Mucosa of descending colon (tissue), 3 donors: ENCODE measurements at places on chromosomes 2 and 18.

- DNase-seq, result peak; percentile 94
Observed at GRCh38 chr2:231795525-231796327, 9.5 kb downstream of the COPS7B start.

DNA sequence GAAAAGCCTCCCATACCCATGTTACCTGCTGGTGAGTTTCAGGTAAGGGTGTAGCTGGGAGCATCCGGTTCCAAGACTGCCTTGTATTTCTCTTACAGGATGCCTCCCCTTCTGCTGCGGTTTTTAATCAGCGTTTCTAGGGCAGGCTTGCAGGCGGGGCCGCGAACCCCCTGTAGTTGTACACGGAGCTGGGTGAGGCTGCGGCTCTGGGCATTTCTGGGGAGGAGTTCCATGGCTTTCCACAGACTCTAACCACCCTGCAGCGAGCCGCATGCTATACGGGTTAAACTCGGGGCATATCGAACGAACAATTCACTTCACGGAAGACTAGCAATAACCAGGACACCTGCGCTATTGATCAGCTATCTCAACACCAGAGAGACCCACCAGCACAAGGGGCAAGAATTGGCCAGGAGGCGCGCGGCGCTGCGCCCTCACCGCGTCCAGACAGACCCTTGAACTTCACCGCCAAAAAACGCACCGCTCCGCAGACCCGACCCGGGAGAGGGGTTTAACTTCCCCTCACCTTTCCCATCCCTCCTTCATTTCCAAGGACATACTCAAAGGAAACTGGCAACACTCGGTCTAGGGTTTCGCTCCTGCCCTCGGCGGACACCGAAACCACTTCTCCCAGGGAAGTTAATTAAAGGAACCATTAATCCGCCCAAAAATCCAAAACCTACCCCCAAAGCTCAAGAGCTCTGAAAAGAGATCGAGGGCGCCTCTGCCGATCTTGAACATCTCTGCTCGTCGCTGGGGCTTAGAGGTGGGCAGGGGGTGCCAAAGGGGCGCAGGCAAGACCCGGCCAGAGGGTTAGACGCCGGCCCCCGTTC is 909 bp downstream of the TGFA start:
- DNase-seq, result peak; percentile 32

DNA sequence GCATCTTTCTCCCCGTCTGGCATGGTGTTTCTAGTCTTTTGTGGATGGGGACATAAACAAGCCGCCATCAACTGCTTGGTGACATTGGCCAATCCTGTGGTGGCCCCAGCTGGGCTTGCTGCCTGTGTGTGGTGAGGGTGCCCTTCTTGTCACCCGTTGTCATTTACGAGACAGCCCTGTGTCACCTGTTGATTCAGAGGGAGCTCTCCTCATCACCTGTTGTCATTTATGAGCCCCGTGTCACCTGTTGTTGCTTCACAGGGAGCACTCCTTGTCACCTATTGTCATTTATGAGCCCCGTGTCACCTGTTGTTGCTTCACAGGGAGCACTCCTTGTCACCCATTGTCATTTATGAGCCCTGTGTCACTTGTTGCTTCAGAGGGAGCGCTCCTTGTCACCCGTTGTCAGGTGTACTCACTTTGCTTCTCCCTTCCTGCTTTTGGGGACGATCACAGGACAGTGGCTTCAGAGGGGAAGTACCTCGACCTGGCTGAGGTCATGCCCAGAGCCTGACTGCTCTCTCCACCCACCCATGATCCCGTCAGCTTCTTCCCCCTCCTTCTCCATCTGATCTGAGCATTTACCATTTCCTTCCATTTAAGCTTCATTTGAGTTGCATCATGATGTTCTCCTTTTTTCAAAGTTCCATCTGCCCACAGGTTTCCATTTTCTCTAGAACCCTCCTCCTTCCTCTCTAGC is 29.1 kb downstream of the HPCAL1 start:
- DNase-seq, result peak; percentile 59

DNA sequence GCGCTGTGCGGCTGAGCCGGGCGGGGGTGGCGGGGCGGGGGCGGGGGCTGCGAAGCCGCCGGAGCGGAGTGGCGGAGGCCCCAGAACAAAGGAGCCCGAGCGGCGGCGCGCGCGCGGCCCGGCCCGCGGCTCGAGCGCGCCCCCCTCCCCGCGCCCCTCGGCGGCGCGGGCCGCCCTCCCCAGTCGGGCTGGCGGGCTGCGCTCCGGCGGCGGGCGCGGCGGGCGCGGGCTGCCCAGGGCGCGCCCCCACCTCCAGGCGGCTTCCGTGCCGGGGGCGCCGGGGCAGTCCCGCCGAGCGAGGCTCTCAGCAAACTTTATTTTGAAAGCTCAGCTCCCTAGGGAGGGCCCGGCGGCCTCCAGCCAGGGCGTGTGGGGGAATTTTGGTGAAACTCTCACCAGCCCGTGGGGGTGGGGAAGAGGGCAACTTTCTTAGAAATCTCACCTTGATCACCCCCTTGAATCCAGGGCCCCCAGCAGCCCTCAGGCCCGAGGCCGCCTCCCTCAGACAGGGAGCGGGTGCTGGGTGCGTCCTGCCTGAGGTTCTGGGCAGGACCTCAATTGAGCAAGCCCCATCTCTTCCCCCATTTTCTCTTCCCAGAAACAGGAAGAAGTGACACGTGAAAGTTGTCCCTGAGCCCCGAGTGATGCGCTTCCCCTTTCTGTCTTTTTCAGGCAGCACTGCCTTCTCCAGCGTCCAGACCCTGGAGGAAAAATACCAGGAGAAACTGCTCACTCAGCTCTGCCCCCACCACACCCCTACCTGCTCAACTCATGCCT is 786 bp downstream of the TET3 start:
- DNase-seq, result peak; percentile 54

- no peak for DNase-seq
Observed at GRCh38 chr18:56381196-56381595, 257.2 kb downstream of the TXNL1 start.

- DNase-seq, result no peak
Observed at GRCh38 chr2:197710424-197711042, 5.4 kb downstream of the MARS2 start.

DNA sequence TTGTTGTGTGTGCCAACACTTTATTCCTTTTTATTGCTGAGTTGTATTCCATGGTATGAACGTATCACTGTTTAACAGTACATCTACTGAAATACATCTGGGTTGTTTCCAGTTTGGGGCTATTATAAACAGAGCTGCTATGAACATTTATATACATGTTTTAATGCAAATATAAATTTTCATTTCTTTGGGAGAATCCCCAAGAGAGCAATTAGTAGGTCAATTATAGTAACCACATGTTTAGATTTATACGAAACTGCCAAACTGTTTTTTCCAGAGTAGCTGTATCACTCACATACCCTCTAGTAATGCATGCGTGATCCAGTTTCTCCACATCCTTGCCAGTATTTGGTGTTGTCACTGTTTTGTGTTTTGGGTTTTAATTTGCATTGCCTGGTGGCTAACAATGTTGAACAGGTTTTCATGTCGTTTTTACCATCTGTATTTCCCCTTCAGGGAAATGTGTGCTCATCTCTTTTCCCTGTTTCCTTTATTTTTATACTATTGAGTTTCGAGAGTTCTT is 81.0 kb downstream of the TMEM131 start:
- DNase-seq, result no peak

GRCh38 chr2:225938991-225939390 is 539.5 kb downstream of the NYAP2 start:
- no peak for DNase-seq

GRCh38 chr2:12722447-12723316 is 5.9 kb downstream of the TRIB2 start:
- DNase-seq, result no peak

- no peak for DNase-seq
Observed at GRCh38 chr2:44392338-44392943, 30.7 kb downstream of the CAMKMT start.

DNA sequence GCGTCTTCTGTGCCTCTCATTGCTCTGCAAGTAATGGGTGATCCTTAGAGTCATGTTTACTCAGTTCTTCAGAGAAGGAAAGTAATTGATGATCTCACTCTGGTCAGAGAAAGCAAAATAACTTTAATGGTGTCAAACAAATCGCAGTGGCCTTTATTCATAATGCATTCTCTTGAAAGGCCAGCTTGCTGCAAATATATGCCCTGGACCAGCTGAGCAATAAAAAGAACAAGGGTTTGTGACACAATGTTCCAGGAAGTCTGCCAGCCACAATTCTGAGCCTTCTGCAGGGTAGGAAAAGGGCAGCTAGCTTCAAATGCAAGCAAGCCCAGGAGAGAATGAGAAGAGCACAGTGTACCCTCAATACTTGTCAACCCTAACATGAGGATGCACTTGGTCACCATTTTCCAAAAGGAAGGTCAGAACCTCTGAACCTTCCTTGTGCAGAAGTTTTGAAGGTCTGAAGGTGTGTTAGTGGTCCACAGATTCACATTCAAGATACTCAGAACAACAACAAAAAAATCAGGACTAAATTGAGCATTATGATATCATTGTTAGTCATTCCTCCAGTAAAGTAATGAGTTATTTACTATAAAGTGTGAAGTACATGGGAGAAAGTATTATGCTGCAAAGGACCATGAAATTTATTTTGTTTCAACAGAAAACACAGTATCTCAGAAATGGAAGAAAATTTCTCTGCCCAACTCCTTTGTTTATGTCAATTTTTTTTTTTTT is 355.6 kb downstream of the PAX3 start:
- no peak for DNase-seq

GRCh38 chr2:23614701-23615100 is 229.7 kb downstream of the KLHL29 start:
- no peak for DNase-seq

- DNase-seq, result peak; percentile 24
Observed at GRCh38 chr2:233449921-233450863, 95.9 kb downstream of the DGKD start.

DNA sequence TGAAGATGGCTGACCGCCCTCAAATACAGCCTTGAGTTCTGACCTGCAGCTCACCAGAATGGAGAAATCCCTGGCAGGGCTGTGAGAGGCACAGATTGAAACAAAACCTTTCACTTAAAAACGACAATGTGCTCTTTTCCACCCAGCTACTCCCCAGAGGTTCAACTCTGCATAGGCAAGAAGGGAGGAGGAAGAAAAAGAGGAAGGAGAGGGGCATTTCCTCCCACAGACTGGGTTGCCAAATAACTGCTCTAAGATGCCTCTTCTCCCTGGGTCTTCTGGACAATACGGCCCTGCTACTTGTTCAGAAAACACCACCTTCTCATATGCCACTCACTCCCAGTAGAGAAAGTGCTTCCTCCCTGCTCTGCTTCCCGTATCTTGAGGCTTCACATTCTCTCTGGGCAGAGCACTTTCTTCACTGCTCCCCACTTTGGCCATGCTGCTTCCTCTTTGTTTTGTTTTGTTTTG is 136.4 kb upstream of the SLC1A4 start:
- no peak for DNase-seq

GRCh38 chr2:26658691-26659346 is 17.7 kb upstream of the CIB4 start:
- no peak for DNase-seq

GRCh38 chr18:48767090-48767690 is 183.6 kb downstream of the SMAD7 start:
- no peak for DNase-seq

DNA sequence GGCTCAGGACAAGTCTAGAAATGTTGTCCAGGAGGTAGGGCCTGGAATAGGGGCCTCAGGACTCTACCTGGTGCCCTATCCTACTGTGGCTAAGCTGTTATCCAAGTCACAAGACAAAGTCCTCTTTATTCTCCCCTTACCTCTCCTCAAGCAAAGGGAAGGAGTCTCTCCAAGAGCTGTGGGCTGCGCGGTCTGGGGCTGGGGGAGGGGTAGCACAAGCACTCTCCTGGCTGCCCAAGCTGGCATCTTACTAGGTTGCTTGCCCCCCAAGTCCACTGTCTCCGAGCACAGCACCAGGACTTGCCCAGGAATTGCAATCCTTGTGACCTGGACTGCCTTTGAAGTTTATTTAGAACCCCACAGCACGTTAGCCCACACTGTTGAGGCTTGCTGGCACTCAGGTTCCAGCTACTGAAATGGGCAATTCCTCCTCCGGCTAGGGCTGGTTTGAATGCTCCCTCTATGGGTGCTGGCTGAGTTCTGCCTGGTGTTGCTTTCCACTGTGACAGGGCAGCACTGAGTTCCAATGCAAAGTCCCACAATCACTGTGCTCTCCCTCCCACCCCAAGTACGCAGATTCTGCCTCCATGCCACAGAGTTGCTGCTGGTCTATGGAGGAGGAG is 18.5 kb downstream of the DHRS9 start:
- no peak for DNase-seq

- no peak for DNase-seq
Observed at GRCh38 chr2:121579309-121579708, 48.6 kb downstream of the RNU4ATAC start.

- DNase-seq, result peak; percentile 63
Observed at GRCh38 chr18:51196118-51196810, 1.2 kb downstream of the MEX3C start.

DNA sequence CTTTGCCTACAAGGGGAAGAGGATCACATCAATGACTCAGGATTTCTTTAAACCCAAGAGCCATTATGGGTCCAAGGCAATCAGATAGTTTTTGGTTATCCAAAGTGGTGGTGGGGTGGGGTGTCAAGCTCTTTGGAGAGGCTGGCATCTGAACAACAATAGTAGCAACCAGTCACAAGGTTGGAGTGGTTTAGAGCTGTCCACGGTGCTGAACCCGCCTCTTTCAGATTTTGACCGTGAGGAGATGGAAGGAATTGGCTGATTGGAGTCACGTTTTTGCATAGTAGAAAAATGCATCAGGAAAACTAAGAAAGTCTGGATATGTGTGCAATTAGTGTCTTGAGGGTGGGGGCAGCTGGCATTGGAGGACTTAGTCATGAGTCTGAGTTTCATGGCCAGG is 159.9 kb downstream of the LOXHD1 start:
- no peak for DNase-seq

DNA sequence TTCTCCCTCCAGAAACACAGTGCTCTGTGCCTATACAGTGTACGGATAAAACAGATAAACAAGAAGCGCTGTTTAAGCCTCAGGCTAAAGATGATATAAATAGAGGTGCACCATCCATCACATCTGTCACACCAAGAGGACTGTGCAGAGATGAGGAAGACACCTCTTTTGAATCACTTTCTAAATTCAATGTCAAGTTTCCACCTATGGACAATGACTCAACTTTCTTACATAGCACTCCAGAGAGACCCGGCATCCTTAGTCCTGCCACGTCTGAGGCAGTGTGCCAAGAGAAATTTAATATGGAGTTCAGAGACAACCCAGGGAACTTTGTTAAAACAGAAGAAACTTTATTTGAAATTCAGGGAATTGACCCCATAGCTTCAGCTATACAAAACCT is 70.7 kb downstream of the TANK start:
- DNase-seq, result no peak

GRCh38 chr18:55400081-55400480 is 187.9 kb downstream of the TCF4 start:
- DNase-seq, result no peak

- DNase-seq, result peak; percentile 19
Observed at GRCh38 chr2:23658466-23658942, 268.4 kb downstream of the ATAD2B start.
